Activated CD8-positive, alpha-beta T cell treated with anti-CD3 and anti-CD28 coated beads, Interleukin-2, amount 10 ng/mL, durations not matched to agents 7 days and 5 days (primary cell): ENCODE measurements at places on chromosomes 6 and 20.

DNA sequence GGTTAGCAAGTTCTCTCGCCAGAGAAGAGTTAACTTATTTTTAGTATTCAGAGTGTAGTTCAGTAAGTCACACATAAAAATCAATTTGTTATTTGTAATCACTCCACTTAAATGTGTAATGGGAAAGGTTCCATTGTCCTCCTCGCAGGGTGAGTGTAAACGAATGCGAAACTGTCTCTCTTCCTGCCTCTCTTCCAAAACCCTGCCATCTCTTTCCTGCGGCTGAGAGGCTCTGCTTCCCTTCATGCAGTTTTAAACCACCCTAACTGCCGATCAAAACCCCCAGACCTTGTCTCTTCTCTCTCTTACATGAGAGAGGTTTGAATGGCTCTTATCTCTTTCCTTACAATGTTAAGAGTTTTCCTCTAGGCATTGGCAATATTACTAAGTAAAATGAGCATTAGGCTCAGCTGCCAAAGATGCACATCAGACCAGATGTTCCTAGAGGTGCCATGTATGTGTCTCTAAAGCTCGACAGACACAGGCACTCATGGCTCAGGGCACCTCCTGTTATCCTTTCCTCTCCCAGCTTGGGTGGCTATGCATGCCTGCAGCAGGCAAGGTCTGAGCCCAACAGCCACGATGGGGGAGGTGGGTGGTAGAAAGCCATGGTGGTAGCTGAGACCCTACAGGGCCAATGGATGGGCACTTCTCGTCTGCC lies 91.2 kb downstream of the JARID2 start:
- DNase-seq = no peak

DNA sequence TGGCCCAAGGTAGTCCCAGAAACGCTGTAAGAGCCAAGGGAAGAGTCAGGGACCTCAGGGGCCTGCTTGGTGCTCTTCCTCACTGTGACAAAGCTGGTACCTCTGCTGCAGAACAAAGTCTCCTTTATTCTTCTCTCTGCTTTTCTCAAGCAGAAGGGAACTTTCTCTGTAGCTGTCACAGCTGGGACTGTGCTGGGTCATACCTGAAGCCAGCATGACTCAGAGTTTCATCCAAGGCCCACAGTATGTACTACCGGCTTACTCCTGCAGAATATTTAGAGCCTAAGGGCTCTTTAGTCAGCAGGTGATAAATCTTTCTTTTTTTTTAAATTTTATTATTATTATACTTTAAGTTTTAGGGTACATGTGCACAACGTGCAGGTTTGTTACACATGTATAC lies 183.2 kb downstream of the TINAG start:
- DNase-seq = no peak

DNA sequence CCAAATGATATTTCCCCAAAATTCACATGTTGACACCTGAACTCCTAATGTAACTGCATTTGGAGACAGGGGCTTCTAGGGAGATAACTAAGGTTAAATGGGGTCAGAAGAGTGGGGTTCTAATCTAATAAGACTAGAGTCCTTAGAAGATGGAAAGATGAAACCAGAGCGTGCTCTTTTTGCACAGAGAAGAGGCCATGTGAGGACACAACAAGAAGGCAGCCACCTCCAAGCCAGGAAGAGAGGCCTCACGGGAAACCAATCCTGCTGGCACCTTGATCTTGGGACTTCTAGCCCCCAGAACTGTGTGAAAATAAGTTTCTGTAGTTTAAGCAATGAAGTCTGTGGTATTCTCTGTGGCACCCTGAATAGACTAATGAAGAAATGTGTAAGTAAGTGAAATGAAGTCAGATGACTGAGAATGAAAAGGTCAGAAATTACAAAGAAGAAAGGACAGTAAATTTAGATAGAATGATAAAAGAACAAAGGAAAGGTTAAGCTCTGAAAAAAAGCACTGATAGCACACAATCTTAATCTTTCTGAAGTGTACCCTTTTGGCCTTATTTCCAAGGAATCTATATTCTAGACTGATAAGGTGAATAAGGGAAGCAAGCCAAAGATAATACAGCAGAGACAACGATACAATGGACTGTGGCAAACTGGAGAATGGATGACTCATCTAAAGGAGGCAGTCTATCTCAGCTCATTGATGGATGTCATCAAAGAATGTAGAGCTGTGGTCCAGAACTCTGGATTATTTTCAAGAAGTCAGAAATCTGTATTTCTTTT lies 110.4 kb downstream of the MYB start:
- no peak for DNase-seq

- no peak for DNase-seq
Observed at GRCh38 chr6:11279284-11279689, 46.8 kb upstream of the NEDD9 start.

GRCh38 chr6:113276601-113277000 lies 580.5 kb upstream of the MARCKS start:
- DNase-seq = no peak

- DNase-seq = no peak
Observed at GRCh38 chr6:56043076-56043475, 167.7 kb upstream of the BMP5 start.

DNA sequence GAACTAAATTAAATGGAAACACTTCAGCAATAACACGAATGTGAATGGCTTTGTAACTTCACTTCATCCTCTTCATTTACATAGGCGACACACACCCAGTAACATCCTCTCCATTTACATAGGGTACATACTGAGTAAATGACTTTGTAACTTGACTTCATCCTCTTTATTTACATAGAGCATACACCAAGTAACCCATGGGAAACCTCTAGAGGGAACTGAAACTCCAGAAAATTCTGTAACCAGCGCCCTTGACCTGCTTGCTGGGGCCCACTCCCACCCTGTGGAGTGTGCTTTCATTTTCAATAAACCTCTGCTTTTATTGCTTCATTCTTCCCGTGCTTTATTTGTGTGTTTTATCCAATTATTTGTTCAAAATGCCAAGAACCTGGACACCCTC lies 81.6 kb upstream of the OPRM1 start:
- no peak for DNase-seq

DNA sequence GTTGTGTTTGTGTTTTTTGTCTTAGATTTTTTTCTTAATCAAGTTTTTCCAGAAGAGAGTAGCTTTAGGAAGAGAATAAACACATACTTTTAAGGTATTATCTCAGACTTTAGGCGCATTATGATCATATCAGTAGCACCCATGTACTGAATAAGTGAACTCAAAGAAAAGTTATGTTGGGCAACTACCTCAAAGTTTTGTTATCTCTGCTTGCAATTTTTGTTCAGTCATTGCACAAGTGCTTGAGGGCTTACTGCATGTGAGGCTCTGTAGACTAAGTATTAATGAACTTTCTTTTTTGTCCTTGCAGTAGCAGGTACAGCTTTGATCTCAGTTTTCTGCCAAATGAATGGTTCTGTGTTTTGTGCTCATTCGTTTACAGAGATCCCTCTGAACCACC lies 189.0 kb downstream of the SLC16A10 start:
- no peak for DNase-seq

- DNase-seq = no peak
Observed at GRCh38 chr6:75424618-75425548, 68.7 kb downstream of the FILIP1 start.
